ENCODE measurements at places on chromosomes 6 and 20. TPM values are rescaled to one million over a fixed set of nuclear protein-coding genes. Genes with fewer than 3 reads are reported as not detected.

GRCh38 chr6:81854474-81854873, 102.0 kb upstream of the TENT5A start:
- no peak overlapping the region for H3K27ac ChIP-seq
- no peak for DNase-seq
- no peaks in the 10 kb centered on the region for H3K36me3 ChIP-seq
- no peaks in the 10 kb centered on the region for H3K4me1 ChIP-seq
- no peak overlapping the region for H3K4me3 ChIP-seq
- H3K27me3 ChIP-seq = no peaks in the 10 kb centered on the region

DNA sequence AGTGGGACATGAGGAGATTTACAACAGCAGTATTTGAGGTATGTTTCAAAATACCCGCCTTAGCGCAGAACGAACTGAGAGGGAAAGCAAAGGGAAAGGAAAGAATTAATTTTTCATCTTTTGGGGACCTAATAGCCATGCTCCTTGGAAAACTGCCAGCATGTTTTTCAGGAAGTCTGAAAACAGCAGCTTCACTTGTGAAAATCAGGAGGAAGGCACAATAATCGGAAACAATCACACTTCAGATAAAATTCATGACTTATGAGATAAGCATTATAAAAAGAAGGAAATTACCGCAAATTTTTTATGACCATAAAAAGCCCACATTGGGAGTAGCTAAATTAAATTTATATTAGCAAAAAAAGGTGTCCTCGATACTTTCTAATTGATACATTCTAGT, 541.1 kb downstream of the HAO1 start:
- no peaks in the 10 kb centered on the region for H3K27me3 ChIP-seq
- H3K36me3 ChIP-seq = no peaks in the 10 kb centered on the region
- H3K27ac ChIP-seq = no peak overlapping the region
- H3K4me1 ChIP-seq = no peaks in the 10 kb centered on the region
- no peak overlapping the region for H3K4me3 ChIP-seq

GRCh38 chr6:166343150-166343487, 774 bp upstream of the SFT2D1 start:
- H3K27ac ChIP-seq = peak overlapping the region; percentile 62
- no peaks in the 10 kb centered on the region for H3K4me1 ChIP-seq
- H3K27me3 ChIP-seq = no peaks in the 10 kb centered on the region
- peaks cover 10% of the 10 kb centered on the region for H3K36me3 ChIP-seq

DNA sequence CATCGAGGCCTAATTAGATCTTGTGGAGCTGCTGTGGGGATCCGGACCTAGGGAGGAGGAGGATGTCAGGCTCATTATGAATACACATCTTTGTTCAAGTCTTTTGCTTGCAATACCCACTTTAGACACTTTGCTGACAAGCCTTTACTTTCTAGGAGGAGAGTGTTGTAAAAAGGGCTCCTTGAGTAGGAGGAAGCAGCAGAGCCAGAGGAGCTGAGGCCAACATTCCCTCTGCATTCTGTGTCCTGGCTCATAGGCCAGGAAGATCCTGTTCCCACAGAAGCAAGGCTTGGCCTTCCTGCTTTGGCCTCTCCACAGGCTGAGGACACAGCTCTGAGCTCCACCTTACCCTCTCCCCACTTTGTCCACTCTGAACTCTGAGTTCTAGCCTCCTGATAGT, 67.1 kb downstream of the TPD52L1 start:
- H3K36me3 ChIP-seq = no peaks in the 10 kb centered on the region
- H3K4me3 ChIP-seq = no peak overlapping the region
- no peak for DNase-seq
- no peaks in the 10 kb centered on the region for H3K27me3 ChIP-seq
- H3K27ac ChIP-seq = no peak overlapping the region

SLC22A2 gene
- total RNA-seq = 0.64 TPM

GRCh38 chr6:28618898-28619555, 93.3 kb downstream of the GPX5 start:
- no peak overlapping the region for H3K4me3 ChIP-seq
- no peaks in the 10 kb centered on the region for H3K36me3 ChIP-seq
- no peak overlapping the region for H3K27ac ChIP-seq
- peaks cover 6% of the 10 kb centered on the region for H3K4me1 ChIP-seq
- H3K27me3 ChIP-seq = no peaks in the 10 kb centered on the region

BANF2 gene
- total RNA-seq = not detected

DNA sequence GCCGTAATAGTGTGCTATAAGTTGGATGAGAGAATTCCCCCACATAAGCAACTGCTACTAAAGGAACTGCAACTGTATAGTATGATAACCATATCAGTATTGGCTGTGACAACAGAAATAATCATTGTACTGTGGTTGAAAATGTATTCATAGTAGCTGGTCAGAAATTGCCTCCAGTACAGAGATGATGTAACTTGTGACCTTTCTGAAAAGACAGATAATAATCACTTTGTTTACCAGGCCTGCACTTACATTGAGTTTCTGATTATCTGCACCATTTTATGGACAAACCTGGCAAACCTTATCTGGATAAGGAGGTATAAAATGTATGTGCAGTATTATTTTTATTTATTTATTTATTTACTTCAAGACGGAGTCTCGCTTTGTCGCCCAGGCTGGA, 19.0 kb downstream of the CFAP206 start:
- no peak overlapping the region for H3K27ac ChIP-seq
- no peaks in the 10 kb centered on the region for H3K4me1 ChIP-seq
- no peak overlapping the region for H3K4me3 ChIP-seq
- no peaks in the 10 kb centered on the region for H3K36me3 ChIP-seq
- H3K27me3 ChIP-seq = no peaks in the 10 kb centered on the region

NPBWR2 gene
- not detected for total RNA-seq

TCF15 gene
- 1.9 TPM for total RNA-seq

GRCh38 chr20:3227936-3228749, 10.8 kb downstream of the SLC4A11 start:
- no peaks in the 10 kb centered on the region for H3K27me3 ChIP-seq
- peaks cover 3% of the 10 kb centered on the region for H3K4me1 ChIP-seq
- no peak for DNase-seq

GRCh38 chr6:73339340-73339739, 14.7 kb downstream of the DPPA5 start:
- H3K36me3 ChIP-seq = no peaks in the 10 kb centered on the region
- H3K27me3 ChIP-seq = no peaks in the 10 kb centered on the region
- no peak overlapping the region for H3K27ac ChIP-seq
- no peaks in the 10 kb centered on the region for H3K4me1 ChIP-seq
- H3K4me3 ChIP-seq = no peak overlapping the region

DNA sequence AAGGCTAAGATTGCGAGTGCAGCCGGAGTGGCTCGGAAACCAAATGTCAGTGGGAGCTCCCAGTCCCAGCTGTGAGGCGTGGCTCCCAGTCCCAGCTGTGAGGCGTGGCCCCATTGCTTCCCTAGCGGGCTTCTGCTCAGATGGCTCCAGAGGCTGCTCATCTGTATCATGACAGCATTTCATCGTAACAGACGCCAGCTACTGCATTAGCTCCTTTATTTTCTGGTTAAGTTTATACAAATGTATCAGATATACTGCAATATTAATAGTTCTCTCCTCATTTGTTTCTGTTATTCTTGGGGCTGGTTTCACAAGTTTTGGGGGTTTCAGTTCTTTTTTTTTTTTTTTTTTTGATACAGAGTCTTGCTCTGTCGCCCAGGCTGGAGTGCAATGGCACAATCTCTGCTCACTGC, 34.7 kb upstream of the TBXT start:
- no peaks in the 10 kb centered on the region for H3K27me3 ChIP-seq
- no peak overlapping the region for H3K4me3 ChIP-seq
- H3K27ac ChIP-seq = no peak overlapping the region
- no peak for DNase-seq
- no peaks in the 10 kb centered on the region for H3K36me3 ChIP-seq

DNA sequence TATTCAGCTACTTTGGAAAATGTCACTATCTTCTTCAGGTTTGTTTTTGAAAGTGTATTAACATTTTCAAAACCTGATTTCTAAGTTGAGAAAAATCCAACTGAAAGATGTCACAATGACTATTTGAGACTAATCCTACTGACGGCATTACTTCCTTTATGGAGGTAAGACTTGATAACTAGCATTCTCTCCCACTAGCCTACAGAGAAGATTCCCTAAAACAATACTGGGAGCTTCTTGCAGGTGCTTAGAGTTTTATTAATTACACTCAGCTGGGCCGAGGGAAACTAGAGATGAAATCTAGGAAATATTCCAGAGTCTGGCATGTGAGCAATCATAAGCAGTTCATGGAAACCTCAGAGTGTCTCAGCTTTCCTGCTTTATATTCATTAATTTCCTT, 114.0 kb downstream of the LCA5 start:
- H3K27ac ChIP-seq = no peak overlapping the region
- no peaks in the 10 kb centered on the region for H3K27me3 ChIP-seq
- no peak overlapping the region for H3K4me3 ChIP-seq
- DNase-seq = no peak
- no peaks in the 10 kb centered on the region for H3K4me1 ChIP-seq

- H3K27me3 ChIP-seq = no peaks in the 10 kb centered on the region
- H3K27ac ChIP-seq = no peak overlapping the region
- no peak for DNase-seq
- peaks cover 6% of the 10 kb centered on the region for H3K4me1 ChIP-seq
Observed at GRCh38 chr6:75483136-75483952, 10.3 kb downstream of the FILIP1 start.

ZMYND8 gene
- total RNA-seq = 85.0 TPM

DNA sequence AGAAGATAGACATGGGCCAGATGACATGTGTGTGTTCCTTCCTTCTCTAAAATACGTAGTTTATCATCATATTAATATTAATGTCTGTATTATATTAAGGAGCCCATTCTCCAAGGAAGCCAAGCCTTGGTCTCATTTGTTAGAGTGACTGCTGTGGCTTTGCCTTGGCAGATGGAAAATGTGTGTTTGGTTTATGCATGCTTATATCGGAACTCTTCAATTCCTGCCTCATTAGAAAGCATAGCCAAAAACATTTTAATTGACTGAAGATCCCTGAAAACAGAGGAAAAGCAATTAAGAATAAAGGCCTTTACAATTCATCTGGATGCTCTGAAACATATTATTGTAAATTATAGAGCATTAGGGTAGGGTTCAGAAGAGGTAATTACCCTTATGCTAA, 106.4 kb downstream of the COL9A1 start:
- no peak overlapping the region for H3K27ac ChIP-seq
- H3K36me3 ChIP-seq = no peaks in the 10 kb centered on the region
- DNase-seq = no peak
- H3K4me3 ChIP-seq = no peak overlapping the region

BCAS1 gene
- total RNA-seq = not detected

CAPN11 gene
- total RNA-seq = 0.31 TPM

UNC93A gene
- 3.1 TPM for total RNA-seq

- peak; percentile 56 for DNase-seq
- H3K27me3 ChIP-seq = no peaks in the 10 kb centered on the region
- peaks cover 14% of the 10 kb centered on the region for H3K4me1 ChIP-seq
- no peak overlapping the region for H3K4me3 ChIP-seq
- H3K27ac ChIP-seq = no peak overlapping the region
Observed at GRCh38 chr6:56659721-56660380, 17.2 kb upstream of the DST start.

DNA sequence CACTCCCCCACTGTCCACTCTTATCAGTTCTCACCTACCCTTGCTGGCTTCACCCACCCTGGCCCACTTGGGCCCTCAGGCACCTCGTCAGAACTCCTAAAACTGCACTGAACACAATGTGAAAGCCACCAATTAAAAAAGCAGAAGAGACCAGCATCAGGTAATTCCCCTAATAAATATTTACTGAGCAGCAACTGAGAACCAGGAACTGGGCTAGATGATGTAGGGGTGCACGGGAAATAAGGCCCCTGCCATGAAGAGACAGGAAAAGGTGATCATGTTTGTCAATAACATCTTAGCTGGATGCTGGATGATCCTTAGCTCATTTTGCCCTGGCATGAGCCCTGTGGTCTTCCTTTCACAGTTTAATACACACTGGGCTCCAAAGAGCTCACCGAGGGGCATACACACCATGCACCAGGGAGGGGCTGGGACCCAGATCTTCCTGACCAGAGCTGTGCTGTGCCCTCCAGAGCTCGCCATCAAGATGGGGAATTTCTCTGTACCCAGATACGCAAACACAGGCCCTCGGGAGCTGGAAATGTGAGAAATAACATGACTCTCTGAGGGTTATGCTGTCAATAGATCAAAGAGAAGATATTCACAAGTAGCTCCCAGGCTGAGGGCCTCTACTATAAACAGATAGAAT, 113.6 kb upstream of the SLC22A16 start:
- H3K27me3 ChIP-seq = no peaks in the 10 kb centered on the region
- no peaks in the 10 kb centered on the region for H3K36me3 ChIP-seq

DNA sequence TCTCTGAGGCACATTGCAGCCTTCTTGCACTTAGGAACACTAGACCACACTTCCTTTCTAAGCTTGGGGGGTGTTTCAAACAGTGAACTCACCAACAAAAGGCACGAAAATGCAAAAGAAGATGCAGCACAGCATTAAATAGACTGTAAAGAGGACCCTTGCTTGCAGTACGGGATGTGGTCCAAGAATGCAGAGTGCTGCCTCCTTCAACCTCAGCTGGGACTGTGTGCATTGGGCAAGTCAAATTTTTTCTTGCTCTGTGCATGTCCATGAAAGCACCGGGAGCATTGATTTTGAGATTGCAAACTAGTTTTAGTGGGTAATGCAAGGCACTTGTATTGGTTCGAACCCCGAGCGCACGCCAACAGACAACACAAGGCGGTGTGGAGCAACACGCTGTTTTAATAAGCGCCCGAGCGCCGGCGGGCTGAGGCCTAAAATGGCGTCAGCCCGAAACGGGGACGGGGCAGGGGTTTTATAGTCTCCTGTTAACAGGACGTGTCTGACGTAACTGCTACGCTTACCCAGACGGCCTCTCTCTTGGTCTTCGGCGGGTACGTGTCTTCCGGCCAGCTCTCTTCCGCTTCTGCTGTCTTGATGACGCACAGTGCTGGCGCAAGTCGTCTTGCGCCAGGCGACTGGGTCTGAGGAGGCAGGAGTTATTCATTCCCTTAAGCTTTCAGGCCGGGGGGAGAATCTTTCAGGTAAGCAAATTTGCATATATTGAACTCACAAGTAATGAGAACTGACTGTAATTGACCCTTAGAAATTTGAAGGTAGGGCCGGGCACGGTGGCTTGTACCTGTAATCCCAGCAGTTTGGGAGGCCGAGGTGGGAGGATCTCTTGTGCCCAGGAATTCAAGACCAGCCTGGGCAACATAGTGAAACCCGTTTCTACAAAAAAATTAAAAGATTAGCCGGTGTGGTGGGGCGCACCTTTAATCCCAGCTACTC, 18.7 kb upstream of the ZFP64 start:
- H3K27ac ChIP-seq = no peak overlapping the region
- H3K36me3 ChIP-seq = no peaks in the 10 kb centered on the region
- H3K4me1 ChIP-seq = no peaks in the 10 kb centered on the region
- H3K27me3 ChIP-seq = no peaks in the 10 kb centered on the region
- H3K4me3 ChIP-seq = no peak overlapping the region
